ENCODE measurements at places on chromosomes 11 and 22.

- peak; percentile 51 for DNase-seq
Measured at GRCh38 chr11:61797263-61797944, 4.7 kb downstream of the FEN1 start.

DNA sequence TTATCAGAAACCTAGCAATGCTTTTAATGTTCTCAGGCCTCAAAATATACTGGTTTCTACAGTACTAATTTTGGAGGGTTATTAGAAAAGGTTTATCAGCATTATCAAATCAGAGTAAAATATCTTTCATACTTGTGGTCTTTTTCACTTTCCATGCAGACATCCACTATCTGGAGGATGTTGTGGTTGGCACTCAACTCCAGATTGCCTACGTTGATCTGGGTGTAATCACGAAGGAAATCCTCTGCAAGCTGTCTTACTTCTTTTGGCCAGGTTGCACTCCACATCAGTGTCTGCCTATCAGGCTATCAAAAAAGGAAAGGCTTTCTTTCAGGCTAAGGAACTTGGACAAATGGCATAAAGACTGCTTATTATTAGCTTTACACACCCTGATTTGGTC is 11.6 kb downstream of the DDX17 start:
- DNase-seq = no peak

DNA sequence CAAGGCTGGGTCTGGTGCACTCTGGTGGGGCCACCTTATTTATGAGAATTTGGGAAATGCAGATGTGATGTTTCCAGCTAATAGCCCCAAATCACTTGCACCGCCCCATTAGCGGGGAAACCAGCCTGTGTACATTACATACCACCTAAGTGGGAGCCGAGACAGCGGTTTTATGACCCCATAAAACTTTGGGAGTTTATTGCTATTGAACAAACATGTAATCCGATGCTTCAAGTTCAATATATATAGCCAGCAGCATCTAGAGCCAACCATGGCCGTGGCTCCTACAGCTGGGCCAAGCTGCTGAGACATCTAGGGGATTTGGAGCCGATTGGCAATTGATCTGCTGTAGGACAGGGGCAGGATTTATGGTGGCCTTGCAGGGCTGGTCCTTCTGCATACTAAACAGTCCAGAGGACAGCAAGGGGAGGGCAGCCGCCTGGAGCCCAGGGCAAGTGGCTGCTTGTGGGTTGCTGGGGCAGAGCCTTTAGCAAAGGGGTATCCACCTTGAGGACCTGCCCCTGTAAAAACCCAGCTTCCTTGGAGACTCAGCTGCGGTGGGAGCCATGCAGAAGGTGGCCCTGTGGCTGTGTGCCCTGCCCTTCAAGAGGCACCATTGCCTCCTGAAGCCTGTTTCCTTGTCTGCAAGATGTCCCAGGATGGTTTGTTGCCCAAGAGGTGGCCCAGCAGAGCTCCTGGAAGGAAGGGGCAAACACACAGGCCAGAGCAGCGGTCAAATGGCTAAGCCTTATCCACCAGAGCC is 47.9 kb upstream of the CCDC188 start:
- DNase-seq = no peak

- DNase-seq = no peak
Measured at GRCh38 chr11:125995313-125995712, 49.5 kb downstream of the VSIG10L2 start.

DNA sequence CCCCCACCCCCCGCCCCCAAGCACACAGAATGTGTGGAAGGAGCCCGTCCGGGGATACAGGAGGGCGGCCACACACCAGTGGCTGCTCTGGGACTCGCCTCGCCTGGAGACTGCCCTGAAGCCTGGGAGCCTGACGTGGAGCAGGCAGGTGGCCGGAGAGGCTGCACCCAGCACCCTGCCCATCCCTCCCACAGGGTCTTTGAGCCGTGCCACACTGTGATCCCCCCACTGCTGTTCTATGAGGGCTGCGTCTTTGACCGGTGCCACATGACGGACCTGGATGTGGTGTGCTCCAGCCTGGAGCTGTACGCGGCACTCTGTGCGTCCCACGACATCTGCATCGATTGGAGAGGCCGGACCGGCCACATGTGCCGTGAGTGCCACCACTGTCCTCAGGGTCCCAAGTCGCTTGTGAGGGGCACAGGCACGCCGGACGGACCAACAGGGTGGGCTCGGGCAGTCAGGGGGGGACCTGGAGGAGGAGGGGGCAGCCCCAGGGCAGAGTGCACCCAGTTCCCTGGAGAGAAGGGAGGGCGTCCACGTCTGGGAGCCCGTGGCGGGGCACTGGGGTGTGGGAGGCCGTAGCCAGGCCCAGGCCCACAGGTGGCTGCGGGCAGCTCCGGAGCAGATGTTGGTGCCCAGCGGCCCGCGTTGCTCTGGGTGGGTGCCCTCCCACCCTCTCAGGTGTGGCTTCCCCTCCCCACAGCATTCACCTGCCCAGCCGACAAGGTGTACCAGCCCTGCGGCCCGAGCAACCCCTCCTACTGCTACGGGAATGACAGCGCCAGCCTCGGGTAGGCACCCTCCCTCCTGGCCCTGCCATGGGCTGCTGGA is 27.0 kb upstream of the MUC5B start:
- no peak for DNase-seq

- no peak for DNase-seq
Measured at GRCh38 chr11:47259232-47259977, 1.6 kb downstream of the NR1H3 start.

DNA sequence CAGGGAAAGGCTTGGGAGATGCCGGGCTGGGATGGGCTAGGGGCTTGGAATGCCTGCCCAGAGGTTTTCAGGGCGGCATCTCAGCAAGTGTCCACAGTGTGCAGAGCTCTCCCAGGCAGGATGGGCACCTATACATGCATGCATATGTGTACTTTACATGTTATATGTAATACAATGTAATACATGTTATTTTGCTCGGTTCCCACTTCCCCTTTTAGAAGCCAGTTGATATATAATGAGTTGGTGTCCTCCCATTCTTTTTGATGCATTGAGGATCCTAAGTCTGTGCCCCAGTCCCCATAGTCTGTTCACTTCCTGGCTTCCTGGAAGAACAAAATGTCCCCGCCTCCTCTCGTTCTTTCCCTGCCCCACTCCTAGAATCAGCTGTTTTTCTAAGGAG is 20.1 kb upstream of the EIF3D start:
- DNase-seq = no peak

GRCh38 chr11:105948918-105949590 is 73.0 kb downstream of the MSANTD4 start:
- DNase-seq = no peak

- DNase-seq = no peak
Measured at GRCh38 chr22:30887861-30888260, 80.7 kb downstream of the MORC2 start.

DNA sequence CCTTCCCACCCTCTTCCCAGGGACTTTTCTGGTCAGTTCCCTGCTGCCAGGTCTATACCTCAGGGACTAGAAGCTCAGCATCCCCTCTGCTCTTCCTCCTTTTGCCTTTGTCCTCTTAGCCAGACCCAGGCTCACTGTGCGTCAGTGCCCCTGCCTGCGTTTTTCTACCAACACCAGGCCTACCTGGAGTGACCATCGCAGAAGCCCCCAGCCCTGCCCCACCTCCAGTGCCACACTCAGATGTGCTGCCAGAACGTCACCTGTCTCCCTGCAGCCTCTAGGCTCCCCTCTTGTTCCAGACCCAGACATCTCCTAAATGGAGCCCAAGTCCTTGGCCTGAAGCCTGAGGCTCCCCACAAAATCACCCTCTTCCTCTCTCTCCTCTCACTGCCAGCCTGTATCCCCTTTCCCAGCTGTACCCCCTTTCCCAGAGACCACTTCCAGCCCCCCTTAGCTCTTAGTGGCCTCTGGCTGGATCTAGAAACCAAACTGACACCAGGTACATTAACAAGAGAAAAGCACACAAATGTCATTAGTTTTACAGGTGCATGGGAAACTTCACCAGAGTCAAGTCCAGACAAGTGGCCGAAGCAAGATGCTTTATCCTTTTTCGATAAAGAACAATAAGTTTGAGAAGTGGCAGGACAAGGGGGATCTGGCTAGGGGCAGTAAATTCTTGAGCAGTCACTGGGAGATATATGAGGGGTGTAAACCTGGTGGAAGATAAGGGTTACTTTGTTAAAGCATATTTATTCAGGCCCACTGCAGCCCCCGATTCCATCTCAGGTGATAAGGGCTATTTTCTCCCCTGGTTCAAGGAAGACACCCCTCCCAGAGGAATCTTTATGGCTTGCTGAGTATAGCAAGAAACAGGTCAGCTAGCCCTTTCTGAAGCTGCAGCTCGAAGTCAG is 61.5 kb downstream of the BCR start:
- DNase-seq = no peak

GRCh38 chr11:79890272-79890671 is 449.4 kb upstream of the TENM4 start:
- no peak for DNase-seq

DNA sequence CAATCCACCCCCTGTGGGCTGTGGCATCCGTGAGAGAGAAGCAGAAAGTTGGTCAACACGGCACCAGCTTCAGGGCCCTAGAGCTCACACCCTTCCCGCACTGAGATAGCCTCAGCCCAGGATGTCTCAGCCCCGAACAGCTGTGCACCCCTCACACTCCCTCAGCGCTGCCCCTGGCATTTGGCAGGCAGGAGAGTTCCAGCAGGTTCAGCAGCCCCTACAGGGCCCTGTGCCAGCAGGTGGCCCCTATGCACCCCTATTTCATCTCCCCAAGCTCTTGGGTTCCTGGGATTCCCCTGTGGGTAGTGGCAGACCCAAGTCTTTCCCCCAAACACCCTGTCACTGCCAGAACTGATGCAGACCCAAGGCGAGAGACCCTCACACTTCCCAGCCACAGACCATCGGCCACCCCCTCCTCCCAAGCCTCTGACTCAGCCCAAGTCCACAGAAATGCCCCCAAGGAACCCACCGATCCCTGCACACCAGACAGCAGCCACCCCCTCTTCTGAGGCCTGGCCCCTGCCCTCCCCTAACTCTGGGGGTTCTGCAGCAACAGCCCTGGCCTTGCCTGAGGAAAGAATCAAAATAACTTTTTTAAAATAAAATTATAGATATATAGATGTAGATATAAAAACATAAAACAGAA is 183.6 kb downstream of the IGLL1 start:
- DNase-seq = no peak

GRCh38 chr11:13292970-13293369 is 15.4 kb downstream of the BMAL1 start:
- no peak for DNase-seq

- DNase-seq = no peak
Measured at GRCh38 chr22:47207387-47207786, 444.9 kb downstream of the TBC1D22A start.

- peak; percentile 61 for DNase-seq
Measured at GRCh38 chr11:75140269-75141138, 10.4 kb upstream of the SLCO2B1 start.

DNA sequence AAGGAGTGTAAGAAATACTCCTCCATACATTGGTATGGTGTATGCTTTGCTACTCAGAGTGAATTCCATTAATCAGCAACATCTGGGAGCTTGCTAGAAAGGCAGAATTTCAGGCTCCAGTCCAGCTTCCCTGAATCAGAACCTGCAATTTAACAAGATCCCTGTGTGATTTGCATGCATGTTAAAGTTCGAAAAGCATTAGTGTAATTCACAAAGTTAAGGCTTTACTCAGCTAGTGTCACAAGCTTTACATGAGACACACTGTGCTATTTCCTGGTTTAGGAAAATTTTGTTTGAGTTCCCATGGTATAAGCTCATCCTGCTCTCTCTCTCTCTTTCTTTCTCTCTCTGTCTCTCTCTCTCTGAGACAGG is 37.0 kb upstream of the HEPHL1 start:
- no peak for DNase-seq

GRCh38 chr11:19827399-19828135 is 114.9 kb downstream of the NAV2 start:
- DNase-seq = no peak

DNA sequence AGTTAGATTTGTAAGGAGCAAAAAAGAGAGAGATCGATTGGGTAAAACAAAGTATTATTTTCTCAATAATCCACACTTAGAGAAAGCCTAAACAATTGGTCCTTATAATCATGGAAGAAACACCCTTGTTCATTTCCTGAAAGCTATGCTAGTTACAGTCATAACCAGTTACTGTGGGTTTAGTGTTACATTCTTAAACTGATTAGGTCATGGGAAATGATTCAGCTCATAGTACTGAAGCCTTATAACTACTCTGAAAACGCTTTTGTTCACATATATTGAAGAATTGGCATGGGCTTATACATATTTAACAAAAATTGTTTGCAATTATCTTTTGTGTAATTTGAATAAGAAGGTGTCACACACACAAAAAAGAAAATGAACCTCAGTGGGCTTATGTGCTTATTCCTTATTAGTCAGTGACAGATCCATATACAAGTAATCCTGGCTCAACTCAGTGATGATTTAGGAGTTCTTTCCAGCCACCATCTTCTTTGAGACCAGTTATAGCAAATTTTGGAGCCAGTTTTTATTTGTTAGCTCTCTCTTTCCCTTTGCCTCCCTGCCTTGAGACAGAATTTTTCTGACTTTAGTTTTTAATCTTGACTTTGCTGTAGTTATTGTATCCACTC is 198.5 kb upstream of the CTSC start:
- DNase-seq = no peak

GRCh38 chr11:86463955-86464354 is 89.3 kb downstream of the CCDC81 start:
- DNase-seq = no peak

GRCh38 chr11:64765851-64766665 is 6.3 kb upstream of the PYGM start:
- DNase-seq = no peak

GRCh38 chr11:104159356-104159755 is 4.6 kb downstream of the PDGFD start:
- DNase-seq = no peak

DNA sequence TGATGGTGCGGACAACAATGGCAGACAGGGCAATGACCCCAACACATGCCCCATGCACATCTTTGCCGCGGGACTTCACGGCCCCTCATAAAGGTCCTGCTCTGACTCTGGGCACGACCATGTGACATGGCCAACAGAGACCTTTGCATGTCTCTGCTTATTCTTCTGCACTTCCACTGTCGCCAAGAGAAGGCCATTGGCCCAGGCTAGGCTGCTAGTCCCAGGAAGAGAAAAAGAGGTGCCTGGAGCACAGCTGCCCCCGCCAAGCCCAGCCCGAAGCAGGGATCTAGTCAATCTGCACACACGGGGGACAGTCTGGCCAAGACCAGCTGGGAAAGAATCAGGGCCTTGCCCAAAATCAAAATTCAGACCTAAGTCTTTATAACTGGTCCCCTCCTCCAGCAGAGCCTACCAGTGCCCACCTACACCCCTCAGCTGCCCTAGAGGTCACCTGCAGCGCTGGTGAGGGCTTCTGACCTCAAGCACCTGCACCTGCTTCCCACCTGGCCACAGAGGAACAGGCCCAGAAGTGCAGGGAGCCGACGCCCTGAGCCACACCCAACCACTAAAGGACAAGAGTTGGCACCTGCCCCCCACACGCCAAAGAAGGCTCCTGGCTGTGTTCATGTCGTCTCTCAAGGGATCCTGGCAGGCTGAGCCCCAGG is 8.1 kb downstream of the SULT4A1 start:
- DNase-seq = no peak

DNA sequence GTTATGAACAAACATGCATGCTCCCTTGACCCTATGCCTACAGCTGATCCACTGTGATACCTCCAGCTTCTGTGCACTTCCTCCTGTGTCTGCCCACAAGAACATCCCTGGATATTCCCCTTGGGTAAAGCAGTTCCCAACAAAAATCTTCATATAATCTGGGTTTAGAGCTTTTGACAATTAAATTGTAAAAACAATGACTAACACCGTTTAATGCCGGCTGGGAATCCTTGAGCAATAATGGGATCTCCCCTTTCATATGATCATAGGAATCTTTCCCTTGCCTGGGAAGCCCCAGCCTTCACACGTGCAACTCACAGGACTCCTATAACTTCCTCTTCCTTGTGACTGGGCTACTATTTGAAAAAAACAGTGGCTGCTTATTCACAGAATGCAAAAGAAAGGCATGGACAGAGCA is 6.3 kb upstream of the ZC3H12C start:
- DNase-seq = no peak
